NCI-H446 (cell line): ENCODE measurements at places on chromosomes 3 and 15.

GRCh38 chr3:128496019-128496601 lies 3.1 kb upstream of the GATA2 start:
- no peak for DNase-seq

- DNase-seq = no peak
These were observed 49.9 kb upstream of the RYK start for GRCh38 chr3:134300520-134300919.

- no peak for DNase-seq
These were observed 255.6 kb upstream of the ZNF717 start for GRCh38 chr3:76040946-76041345.

- no peak for DNase-seq
These were observed 60.6 kb downstream of the USP8 start for GRCh38 chr15:50484781-50485180.

DNA sequence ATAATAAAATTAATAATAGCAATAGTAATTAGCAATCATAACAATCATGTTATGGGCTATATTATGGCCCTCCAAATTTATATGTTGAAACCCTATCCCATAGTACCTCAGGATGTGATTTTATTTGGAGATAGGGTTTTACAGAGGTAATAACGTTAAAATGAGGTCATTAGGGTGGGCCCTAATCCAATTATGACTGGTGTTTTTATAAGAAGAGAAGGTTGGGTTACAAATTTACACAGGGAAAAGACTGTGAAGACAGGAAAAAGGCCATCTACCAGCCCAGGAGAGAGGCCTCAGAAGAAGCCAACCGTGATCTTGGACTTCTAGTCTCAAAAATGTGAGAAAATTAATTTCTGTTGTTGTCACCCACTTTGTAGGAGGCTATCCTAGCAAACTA lies 353.1 kb downstream of the CHL1 start:
- DNase-seq = no peak

DNA sequence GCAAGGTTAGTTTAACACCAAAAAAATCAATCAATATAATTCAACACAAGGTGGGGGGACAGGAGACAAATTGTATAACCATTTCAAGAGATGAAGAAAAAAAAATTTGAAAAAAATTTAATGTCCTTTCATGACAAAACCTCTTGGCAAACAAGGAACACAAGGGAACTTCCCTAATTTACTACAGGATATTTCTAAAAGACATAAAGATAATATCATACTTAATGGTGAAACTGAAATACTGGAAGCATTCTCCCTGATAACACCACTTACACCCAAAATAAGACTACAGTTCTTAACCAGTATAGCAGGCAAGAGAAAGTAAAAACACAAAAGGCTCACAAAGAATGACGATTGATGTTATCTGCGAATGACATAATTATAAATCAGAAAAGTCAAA lies 44.7 kb downstream of the IFT57 start:
- DNase-seq = no peak

- DNase-seq = no peak
These were observed 12.6 kb downstream of the RPL32 start for GRCh38 chr3:12828751-12829150.

- DNase-seq = no peak
These were observed 42.1 kb downstream of the VGLL4 start for GRCh38 chr3:11601446-11602238.
